Thoracic aorta endothelial cell (primary cell): ENCODE measurements at places on chromosomes 12 and 14. TPM values are rescaled to one million over a fixed set of nuclear protein-coding genes. Genes with fewer than 3 reads are reported as not detected.

The ESRRB gene
- total RNA-seq = under 0.01 TPM in 1 of 2 replicates, not detected in the other

The AKAP3 gene
- total RNA-seq = 0.72 and 0.80 TPM in 2 replicates

The KLRC4 gene
- total RNA-seq = not detected in 2 replicates

The GLIPR1L1 gene
- not detected in 2 replicates for total RNA-seq

The EFS gene
- total RNA-seq = not detected in 2 replicates

The SERPINA10 gene
- total RNA-seq = not detected in 2 replicates

The MMP14 gene
- total RNA-seq = 261 and 318 TPM in 2 replicates

The PGF gene
- 296 and 384 TPM in 2 replicates for total RNA-seq
